Omental fat pad (tissue), 4 donors: ENCODE measurements at places on chromosomes 5 and 9.

GRCh38 chr9:74562611-74563010, 65.5 kb downstream of the RORB start:
- no peak for DNase-seq

DNA sequence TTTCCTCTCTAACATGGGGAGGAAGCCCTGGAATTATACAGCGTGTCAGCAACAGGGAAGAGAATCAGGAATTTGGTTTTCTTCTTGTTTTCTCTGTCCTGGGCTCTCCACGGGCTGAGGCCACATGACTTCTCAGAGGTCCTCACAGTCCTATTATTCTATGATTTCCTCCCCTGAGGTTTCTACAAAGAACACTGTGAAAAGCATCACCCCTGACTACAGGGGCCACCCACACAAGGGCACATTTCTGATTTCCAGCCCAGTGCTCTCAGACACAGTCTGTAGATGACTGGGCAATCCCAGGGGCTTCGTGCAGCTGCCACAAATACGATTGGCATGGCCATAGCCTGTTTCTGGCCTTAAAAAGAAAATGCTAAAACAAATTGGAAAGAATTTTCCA, 284.9 kb downstream of the CEMIP2 start:
- DNase-seq: no peak

DNA sequence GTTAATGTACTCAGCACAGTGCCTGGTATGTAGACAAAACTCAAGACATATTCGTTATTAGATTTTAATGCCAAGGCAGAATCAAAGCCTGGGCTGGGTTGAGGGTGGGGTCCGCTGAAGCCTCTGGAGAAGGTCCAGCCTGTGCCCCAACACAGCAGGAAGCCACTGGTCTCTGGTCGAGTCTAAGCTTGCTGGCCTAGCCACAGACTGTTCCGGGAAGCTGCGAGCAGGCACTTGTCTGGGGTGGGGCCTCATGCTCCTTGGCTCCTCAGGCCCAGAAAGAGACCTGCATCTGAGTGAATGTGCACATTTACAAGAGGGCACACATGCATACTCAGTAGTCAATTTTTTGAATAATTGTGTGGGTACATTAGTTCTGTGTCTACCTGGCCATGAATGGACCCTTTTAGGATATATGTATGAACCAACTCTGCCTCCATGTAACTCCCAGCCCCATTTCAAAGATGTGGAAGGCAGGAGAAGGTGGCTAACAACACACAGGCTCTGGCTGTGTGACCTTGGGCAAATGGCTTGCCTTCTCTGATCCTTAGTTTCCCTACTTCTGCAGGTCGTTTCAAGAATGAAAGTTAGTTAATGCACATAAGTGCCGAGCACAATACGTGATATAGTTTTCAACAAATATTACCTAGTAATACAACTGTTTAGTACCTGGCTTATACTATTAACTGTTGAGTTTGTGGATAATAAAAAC, 18.3 kb downstream of the FAT2 start:
- DNase-seq: no peak

DNA sequence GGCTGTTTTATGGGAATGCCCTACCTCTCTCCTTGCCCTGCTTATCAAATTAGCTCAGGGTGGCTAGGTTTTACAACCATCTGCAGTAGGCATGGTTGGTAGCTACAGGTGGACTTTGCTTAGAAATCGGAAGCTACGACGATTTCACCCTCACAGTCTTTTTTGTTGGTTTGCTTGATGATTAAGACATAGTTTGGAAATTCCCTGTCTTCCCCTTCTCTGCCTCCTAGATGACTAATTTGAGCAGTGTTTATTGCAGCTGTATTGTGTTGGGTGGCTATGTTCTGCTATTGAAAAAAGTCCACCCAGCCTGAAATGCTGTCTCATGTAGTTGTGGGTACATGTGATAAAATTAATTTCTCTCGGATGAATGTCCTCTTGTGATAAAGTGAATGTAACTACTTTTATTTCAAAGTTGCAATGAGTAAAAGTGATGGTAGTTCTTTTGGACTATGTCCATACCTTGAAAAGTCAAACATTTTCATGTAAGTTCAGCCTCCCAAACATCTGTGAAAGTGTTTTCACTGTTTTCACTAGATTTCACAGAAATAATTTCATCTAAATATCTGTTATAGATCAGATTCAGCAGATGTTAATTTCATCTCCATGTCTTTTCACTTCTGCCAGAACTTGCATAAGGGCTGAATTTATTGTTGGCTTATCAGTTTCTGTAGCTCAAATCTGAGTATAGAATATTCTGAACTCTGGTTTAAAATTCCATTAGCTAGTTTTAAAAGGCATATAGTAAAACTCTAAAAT, 37.3 kb upstream of the FYB1 start:
- DNase-seq: no peak

- DNase-seq: no peak
These were observed 49.7 kb downstream of the FER start for GRCh38 chr5:108797396-108797795.

DNA sequence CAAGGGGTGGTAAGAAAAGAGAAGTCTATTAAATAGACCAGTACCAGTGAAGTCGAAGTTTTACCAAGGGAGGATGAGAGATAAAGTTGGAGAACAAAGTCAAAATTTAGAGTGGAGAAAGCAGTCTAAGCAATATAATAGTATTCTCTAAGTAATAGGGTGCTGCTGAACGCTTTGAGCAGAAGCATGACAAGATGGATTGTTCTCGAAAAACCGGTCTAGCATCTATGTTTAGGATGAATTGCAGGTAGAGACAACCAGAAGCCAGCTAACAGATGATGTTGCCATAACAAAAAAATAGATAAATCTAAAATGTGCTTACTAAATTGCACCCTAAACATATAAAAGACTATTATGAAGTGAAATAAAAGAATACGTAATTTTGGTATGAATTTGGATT, 237.0 kb downstream of the PRELID2 start:
- no peak for DNase-seq

- no peak for DNase-seq
These were observed 111.0 kb downstream of the GAPVD1 start for GRCh38 chr9:125372441-125373226.

- DNase-seq: no peak
These were observed 153.2 kb downstream of the CAVIN4 start for GRCh38 chr9:100731038-100731556.

DNA sequence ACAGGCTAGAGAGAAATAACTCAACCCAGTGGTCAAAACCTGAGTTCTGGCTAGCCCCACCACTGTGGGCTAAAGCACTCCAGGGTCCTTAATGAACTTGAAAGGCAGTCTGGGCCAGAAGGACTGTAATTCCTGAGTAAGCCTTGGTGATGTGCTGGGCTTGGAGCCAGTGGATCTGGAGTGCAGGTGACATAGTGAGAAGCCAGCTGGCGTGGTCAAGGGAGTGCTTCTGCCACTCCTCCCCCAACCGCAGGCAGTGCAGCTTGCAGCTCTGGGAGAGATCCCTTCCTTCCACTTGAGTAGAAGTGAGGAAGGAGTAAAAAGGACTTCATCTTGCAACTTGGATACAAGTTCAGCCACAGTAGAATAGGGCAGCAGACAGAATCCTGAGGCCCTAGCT, 424.0 kb downstream of the CDH18 start:
- DNase-seq: no peak

- no peak for DNase-seq
These were observed 5.5 kb upstream of the TNIP1 start for GRCh38 chr5:151086192-151086869.

DNA sequence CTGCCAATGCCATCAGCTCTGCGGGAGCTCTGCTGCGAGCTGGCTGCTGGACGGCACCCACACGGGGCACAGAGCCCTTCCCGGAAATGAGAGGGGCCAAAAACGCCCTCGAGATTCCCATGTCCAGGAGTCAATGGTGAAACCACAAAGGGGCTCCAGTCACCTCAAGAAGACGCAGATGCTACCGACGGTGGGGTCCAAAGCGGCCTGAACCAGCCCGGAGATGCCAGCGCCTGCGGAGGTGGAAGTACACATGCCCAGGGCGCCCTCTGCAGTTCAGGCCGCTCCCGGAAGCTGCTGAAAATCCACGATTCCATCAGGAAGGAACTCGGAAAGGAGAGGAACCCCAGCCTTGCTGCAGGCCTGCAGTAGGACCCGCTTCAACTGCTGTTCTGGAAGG, 82.4 kb upstream of the SELENOP start:
- DNase-seq: no peak

DNA sequence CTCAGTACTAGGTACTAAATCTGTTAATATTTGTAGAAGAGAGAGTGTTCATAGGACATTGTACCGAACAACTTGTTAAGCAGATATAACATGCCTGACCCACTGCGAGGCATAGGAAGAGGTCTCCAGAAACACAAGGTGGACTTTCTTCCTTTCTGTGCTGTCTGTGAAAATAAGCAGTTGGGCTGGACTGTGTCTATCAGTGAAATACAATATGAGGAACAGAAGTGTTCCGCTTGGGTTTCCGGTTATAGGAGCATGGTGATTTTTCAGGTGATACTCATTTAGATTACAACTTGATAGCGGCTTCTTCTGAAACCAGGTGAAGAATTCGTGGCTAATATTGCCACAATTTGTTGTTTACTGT, 60.9 kb upstream of the TLR4 start:
- DNase-seq: no peak

GRCh38 chr5:140248414-140248813, 54.5 kb downstream of the PFDN1 start:
- DNase-seq: no peak

GRCh38 chr5:72107901-72108201, 576 bp downstream of the MAP1B start:
- DNase-seq: no peak

GRCh38 chr5:159917994-159918393, 1.7 kb downstream of the ADRA1B start:
- DNase-seq: no peak

DNA sequence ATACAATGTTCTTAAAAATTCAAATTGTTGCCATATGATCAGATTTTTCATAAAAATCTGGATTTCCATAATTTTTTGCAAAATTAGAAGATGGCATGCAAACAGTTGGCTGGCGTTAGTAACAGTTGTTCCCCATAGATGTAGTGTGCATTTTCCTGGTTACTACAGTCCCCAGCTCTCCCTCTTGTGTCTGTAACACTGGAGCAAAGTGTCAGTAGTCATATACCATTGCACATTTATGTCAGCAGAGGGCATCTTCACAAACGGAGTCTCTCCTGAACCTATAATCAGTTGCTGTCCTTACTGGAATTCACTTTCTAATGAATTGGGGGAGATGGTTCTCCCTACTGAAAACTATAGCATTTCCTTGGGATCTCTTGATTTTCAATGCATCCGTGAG, 44.7 kb upstream of the DMAC1 start:
- DNase-seq: no peak

DNA sequence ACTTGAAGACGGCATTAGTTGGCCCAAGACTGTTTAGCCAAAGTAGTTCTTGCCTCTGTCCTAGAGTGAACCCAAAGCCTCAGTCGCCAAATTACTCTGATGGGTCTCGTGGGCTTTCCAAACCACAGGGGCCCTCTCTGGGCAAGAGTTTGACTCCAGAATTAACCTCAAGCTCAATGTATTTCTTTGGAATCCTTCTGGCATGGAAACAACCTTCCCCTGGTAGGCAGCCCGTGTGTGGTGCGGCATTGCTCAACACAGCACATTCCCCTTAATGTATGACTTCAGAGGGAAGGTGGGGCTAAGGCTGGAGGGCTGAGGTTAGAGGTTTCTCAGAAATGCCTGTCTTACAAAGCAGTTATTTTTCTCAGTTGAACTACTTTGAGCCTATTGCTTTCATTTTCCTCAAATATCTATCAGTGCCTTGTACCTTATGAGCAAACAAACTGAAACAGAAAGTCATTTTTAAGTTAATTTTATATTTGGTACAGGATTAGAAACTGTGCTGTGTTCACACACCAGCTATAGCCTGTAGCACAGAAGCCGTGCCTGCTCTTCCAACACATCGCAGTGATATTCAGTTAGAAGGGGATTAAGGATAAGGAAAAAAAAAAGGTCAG, 123.9 kb upstream of the HAPLN1 start:
- DNase-seq: no peak

DNA sequence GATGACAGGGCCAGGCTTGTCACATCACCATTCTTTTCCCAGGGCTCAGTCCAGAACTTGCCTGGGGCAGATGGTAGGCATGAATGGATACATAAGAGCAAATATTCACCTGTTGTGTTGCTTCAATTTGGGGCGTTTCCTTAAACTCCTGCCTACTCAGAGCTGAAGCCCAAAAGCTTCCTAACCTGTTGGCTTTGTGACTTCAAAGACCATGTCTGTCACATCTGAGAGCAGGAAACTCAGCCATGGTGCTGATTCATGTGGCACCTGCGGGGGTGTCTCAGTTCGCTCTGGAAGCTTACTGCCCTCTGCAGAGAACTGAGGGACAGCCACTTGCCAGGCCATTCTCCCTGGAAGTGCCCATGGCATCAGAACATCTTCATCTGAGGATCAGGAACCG, 246.6 kb downstream of the HSPA4 start:
- DNase-seq: no peak

DNA sequence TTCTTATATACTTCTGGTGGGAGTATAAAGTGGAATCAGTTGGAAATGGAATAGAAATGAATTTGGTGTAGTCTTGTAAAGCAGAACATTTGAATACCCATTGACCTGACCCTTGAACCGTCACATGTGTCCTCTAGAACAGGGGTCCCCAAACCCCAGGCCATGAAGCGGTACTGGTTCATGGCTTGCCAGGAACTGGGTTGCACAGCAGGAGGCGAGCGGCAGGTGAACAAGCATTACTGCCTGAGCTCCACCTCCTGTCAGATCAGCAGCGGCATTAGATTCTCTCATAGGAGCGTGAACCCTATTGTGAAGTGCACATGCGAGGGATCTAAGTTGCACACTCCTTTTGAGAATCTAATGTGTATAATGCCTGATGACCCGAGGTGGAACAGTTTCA, 80.0 kb downstream of the RANBP17 start:
- DNase-seq: no peak

- DNase-seq: no peak
These were observed 242.6 kb downstream of the KIAA0825 start for GRCh38 chr5:94375801-94376200.

- no peak for DNase-seq
These were observed 200.4 kb downstream of the FBXL7 start for GRCh38 chr5:15700373-15700772.

- DNase-seq: no peak
These were observed 101.9 kb upstream of the PARP8 start for GRCh38 chr5:50564558-50564957.

DNA sequence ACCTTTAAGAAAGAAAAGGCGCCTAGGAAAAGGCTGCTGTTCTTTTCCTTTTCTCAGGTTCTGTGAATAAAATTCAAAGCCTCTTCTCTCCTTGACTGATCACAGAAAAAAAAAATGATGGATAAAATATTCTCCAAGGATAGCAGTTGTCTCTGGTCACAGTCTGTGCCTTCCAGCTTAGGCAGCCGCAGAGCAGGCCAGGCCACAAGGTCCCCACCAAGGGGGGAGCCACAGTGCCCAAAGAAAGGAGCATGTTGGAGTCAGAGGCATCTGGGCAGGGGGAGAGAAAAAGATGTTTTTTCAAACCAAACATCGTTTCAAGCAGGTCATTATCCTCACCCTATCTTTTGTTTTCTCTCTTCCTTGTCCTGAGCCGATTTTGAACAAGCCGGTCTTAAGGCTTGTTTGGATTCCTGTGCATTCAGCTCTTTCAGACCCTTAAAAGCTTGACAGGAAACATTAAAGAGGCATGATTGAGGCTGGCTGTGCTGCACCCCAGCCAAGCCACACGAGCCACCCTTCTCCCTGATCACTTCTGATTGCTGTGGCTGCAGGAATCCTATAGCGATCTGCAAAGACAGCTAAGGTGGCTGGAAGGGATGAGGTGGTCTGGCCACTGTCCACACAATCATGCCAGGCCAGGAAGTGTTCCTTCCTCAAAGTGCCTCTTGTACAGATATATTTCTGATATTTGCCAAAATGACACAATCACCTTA, 284.6 kb upstream of the TLE4 start:
- no peak for DNase-seq
